ENCODE measurements at places on chromosomes 3 and 15.

- no peak for DNase-seq
These were observed 285.9 kb downstream of the XXYLT1 start for GRCh38 chr3:194985031-194985578.

DNA sequence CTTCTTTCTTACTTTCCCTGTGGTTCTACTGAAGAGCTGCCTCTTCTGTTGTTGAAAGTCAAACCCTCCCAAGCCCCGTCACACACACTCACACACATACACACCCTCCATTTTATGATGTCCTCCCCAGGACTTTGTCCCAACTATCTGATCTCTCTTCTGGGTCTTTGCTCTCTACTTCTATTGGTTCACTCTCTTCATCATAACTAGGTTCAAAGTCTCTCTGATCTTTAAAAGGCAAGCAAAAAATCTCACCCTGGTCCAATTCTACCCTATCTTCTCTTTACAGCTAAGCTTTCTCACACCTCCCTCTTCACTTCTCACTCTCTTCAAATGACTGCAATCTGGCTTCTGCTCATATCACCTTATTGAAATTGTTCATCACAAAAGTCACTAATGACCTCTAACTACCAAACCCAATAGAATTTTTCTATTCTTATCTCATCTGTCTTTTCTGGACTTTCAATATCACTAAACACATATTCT lies 34.8 kb downstream of the LRRFIP2 start:
- DNase-seq, result no peak

- DNase-seq, result no peak
These were observed 394.8 kb downstream of the FHIT start for GRCh38 chr3:60856257-60857046.

DNA sequence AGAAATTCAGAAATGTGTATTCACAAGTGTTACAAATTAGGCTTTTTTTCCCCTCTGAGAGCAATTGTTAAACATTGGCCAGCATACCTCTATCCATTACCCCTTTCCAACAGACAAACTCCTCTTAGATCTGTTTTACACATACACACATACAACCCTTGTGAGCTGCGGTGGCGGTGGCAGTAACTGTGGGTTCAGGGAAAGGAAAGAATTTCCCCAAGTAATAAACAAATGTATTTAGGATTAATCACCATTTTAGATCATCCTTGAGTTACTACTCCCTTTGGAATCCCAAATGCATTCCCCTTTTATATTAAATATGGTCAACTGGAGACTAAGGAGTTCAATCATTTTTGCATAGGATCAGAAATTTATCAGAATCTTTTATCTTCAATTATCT lies 667.0 kb downstream of the FHIT start:
- no peak for DNase-seq

GRCh38 chr15:27412415-27412814 lies 441.4 kb downstream of the GABRG3 start:
- no peak for DNase-seq

DNA sequence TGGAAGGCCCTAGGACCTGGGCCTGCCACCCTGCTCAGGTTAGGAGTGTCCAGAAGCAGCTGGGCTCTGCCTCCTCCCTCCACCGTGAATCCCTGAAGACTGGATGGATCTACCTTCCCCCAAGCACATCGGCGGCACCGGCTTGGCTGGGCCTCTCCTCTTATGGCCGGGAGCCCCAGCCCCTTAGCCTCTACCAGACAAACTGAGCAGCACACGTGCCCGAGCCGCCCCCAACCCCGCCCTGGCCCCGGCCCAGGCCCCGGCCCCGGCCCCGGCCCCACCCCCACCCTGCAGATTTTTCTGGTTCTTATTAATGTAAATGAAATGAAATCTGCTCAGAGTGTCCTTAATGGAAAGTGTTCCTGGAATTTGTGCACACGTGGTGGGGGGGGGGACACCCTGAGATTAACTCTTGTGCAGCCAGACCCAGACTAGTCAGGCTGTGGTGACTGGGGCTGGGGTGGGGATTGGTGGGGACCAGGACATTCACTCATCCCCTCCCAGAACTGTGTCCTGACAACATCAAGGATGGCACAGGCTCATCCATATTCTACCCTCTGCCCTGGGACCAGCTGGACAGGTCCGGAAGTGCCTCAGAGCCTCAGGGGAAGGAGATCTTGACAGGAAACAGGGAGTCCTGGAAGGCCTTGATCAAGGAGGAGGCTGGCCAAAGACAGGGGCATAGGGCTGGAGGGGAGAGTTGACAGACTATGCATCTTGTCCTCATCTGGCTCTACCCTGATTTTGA lies 30.9 kb upstream of the SEMA3F start:
- DNase-seq, result no peak

DNA sequence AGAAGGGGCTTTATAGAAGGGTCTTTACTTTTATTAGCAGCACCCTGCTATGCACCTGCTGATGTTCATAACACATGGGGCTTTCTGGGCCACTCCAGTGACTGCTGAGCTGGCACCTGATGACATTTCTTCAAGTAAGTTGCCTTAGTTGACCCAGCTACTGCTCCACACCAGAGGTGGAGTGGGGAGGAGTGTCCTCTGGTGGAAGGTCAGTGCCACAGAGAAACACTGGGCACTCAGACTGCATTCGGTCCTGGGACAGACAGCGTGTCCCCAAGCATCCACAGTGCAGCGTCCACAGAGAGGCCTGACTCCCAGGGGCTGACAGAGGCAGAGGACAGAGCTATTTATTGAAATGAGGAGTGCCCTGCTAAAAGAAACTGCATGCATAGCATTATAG lies 74.9 kb upstream of the NSMCE3 start:
- no peak for DNase-seq

- DNase-seq, result no peak
These were observed 60.9 kb upstream of the CCNL1 start for GRCh38 chr3:157220883-157221282.

DNA sequence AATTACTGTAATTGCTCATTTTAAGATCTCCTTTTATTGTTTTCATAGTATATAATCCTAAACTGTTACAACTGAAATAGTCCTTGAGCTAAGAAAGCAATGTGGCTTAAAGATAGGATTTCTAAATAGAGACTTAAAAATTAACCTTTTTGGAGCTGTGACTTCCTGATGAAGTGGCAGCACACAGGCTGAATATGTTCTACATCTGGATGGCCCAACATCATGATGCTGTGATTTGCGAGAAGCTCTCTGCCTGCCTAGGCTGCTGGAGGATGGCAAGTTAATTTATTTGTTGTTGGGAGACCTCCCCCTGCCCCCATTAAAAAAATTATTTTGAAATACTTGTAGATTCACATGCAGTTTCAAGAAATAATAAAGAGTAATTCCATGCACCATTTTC lies 134.5 kb downstream of the IGF1R start:
- DNase-seq, result no peak

- no peak for DNase-seq
These were observed 34.4 kb upstream of the FBN1 start for GRCh38 chr15:48679952-48680351.

DNA sequence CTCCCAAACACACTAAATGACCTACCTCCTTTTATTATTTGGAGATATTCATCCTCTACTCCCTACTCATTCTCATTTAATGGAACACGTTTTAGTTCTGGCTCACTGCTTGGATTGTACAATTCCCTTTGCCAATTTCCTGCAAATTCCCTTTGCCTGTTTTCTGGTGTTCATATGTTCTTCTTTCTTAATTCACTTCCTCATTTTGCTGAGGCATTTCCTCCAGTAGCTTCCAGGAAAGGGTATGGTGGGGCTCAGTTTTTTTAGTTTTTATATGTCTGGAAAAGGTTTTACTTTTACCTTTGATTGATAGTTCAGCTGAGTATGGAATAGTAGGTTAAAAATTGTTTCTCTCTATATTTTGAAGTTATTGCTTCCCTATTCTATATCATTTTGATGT lies 143.6 kb upstream of the GOLIM4 start:
- no peak for DNase-seq

GRCh38 chr3:187945374-187945773 lies 200.1 kb upstream of the BCL6 start:
- no peak for DNase-seq

- no peak for DNase-seq
These were observed 266.2 kb downstream of the OPA1 start for GRCh38 chr3:193859195-193859594.

DNA sequence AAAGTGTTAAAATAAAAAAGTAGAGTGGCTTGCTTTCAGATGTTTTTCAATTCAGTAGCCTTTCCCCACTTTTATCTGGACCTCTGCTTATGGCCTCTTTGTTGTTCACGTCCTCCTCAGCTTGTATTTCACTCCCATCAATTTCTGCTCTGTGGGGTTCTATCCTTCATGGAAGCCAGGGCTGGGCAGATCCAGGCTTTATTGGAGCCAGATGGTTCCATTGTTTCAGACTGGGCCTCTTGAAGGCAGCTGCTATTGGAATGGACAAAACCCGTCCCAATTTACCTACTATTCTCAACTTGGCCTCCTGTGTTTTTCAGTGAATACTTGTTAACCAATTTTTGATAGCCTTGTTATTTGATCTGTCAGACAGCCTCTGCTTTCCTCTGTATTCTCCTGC lies 10.9 kb upstream of the AADACL2 start:
- no peak for DNase-seq

- no peak for DNase-seq
These were observed 144.1 kb downstream of the KLF13 start for GRCh38 chr15:31470756-31471155.

DNA sequence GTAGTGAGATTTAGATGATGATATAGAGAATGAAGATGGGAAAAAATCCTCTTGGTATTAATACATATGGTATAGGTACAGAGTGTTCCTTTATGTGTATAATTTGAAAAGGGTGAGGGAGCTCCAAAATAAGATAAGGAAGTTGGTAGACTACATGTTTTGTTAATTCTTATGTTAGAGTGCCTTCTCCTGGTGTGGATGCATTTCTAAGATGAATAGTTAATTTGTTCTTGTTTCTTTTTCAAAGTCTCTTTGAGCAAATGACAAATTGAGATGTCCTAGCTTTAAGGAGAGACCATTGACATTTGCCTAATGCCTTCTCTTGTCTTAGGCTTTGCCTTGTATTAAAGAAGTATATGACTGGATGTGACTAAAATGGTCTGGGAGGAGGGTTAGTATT lies 34.1 kb downstream of the AKAP13 start:
- no peak for DNase-seq

Measured in RCC 7860 (cell line).